ENCODE measurements at places on chromosomes 13 and 19. TPM values are rescaled to one million over a fixed set of nuclear protein-coding genes. Genes with fewer than 3 reads are reported as not detected.
A peak's percentile ranks its signal among the peaks of the same experiment; 100 is the strongest.

The POU4F1 gene
- total RNA-seq: not detected

- peaks cover 52% of the 10 kb centered on the region for H3K4me1 ChIP-seq
- H3K36me3 ChIP-seq: peaks cover 8% of the 10 kb centered on the region
- peaks cover 11% of the 10 kb centered on the region for H3K27me3 ChIP-seq
- H3K27ac ChIP-seq: peak overlapping the region; percentile 88
- DNase-seq: no peak
These were observed 110.0 kb downstream of the KCNRG start for GRCh38 chr13:50125304-50125553.

DNA sequence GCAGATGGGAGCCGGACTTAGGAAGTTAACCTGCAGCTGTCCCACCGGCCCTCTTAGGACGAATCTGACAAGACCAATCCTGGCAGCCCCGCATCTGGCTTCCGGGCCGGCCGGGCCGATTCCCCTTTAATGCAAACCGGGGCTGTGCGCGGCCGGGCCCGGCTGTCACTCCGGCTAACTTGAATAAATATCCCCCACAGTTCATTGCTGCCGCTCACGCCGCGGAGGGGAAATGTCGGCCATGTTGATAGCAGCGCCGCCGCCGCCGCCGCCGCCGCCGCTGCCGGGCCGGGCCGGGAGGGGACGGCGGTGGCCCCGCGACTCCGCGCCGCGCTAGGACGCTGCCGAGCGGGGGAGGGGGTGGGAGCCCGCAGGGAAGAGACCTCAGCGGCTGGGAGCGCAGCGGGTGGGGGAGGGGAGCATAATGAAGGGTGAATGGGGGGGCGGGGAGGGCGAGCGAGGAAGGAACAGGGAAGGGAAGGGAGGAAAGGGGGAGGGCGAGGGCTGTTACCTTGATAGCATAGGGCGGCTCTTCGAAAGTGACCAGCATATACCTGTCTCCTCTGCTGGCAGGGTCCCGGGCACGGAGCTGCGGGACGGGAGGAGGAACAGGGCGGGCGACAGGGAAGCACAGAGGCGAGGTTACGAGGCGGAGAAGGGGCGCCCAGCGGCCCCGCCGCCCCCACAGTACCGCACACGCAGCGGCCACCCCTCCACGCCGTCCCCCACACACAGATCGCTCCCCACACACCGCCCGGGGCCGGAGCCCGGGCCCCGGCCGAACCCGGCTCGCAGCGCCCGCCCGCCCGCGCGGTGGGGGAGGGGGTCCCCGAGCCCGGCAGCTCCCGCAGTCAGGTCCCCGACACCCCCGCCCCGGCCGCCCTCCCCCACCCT, 1.1 kb downstream of the INTS6 start:
- no peaks in the 10 kb centered on the region for H3K27me3 ChIP-seq
- H3K4me1 ChIP-seq: peaks cover 35% of the 10 kb centered on the region
- H3K4me3 ChIP-seq: peak overlapping the region; percentile 86
- DNase-seq: peak; percentile 92

The LILRB2 gene
- total RNA-seq: not detected
